B cell (primary cell): ENCODE measurements at places on chromosomes 13 and 19.
A peak's percentile ranks its signal among the peaks of the same experiment; 100 is the strongest.

- no peak for DNase-seq
Observed at GRCh38 chr13:76012091-76012721, 376.1 kb downstream of the LMO7 start.

DNA sequence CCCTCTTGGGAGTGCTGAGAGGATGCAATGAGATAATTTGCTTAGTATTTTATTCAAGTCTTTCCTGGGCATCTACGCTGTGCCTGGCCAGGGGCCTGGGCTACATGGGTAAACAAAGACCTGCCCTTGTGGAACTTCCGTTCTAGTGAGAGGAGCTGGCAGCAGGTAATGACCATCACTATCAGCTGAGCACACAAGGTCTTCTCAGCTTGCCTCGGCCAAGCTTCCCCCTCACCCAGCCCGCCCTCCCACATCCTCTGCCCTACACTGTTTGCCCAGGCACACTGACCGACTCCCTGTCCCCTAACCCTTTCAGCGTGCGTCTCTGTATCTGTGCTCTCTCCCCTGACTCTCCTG lies 8.6 kb upstream of the FKRP start:
- no peak for DNase-seq

- no peak for DNase-seq
Observed at GRCh38 chr13:45615501-45616101, at the start of gene ERICH6B. Gene ERICH6B (minus strand): TSS chr13:45615739. CDS start chr13:45597005, 18,734 bp downstream.

- no peak for DNase-seq
Observed at GRCh38 chr19:54654447-54655321, 8.1 kb upstream of the LILRB4 start.

GRCh38 chr19:16637535-16637934 lies 9.5 kb upstream of the MED26 start:
- no peak for DNase-seq

GRCh38 chr19:15247107-15248014 lies 15.1 kb upstream of the EPHX3 start:
- DNase-seq: no peak

DNA sequence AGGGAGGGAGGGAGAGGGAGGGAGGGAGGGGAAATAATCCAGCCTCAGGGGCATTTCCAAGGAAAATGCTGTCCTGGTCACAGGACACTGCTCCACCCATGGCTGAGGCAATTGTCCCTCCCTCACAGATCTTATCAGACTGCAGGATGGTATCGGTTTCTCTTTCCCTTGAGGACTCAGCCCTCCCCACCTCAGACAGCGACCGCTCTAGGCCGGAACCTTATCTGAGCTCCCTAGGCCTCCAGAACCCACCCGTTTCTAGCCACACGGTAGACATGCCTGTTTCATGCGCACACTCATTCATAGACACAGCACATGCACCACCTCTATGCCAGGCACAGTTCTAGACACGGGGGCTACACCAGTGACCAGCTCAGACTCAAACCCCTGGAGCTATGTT lies 10.0 kb upstream of the IZUMO2 start:
- no peak for DNase-seq

GRCh38 chr13:113349050-113349449 lies 14.9 kb downstream of the GRTP1 start:
- no peak for DNase-seq

DNA sequence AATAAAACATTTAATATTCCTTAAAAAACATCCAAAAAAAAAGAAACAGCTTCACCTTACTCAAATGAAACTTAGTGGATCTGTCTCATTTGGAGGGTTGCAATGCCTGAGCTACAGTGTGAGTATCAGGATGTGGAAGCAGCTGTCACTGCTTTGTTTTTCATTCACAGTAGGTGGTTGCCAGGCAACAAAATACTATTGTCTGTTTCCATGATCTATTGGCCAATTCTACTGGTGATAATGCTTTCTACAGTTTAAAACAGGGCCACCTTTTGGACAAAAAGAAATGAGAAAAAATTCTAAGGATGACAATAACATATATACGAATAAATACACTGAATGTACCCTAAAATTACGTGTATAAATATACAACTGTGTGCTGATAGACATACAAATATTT lies 3.0 kb downstream of the ENOX1 start:
- DNase-seq: no peak

- no peak for DNase-seq
Observed at GRCh38 chr19:16620018-16620417, 8.0 kb downstream of the MED26 start.

- no peak for DNase-seq
Observed at GRCh38 chr13:36639610-36640009, 34.2 kb upstream of the SERTM1 start.

DNA sequence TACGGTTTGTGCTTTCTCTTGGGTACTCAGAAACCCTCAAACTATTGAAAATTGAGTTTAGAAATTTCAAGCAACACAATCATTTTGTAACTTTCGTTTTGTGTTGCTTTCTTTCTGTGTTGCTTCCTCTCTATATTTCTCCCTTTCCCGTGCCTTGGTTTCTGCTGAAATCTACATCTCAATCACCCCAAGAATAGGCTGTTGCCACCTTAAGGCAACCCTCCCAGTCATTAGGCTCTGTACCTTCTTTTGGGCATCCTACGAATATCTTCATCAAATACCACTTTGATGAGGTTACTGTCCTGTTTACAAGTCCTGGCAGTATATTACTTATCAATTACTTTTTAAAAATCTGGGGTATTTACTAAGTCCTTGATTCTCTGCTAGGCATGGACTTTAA lies 621.6 kb downstream of the GPC6 start:
- no peak for DNase-seq

GRCh38 chr13:33367926-33368325 lies 82.4 kb upstream of the STARD13 start:
- DNase-seq: peak; percentile 57

DNA sequence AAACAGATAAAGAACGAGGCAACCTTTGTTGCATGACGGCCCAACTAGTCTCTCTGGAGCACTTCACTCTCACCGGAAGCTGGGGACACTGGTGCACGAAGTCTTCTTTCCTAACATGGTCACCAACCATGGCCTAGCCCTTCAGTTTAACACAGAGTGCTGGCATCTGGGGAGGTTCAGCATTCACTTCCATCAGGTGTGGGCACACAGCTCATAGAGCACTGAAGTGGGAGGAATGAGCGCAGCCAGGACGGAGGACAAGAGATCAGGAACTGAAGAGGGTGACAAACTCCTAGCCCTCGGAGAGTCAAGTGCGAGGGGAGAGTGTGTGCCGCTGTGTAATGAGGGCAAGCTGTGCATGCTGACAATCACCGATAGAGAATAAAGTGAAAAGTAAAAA lies 92.4 kb downstream of the CDADC1 start:
- DNase-seq: no peak

DNA sequence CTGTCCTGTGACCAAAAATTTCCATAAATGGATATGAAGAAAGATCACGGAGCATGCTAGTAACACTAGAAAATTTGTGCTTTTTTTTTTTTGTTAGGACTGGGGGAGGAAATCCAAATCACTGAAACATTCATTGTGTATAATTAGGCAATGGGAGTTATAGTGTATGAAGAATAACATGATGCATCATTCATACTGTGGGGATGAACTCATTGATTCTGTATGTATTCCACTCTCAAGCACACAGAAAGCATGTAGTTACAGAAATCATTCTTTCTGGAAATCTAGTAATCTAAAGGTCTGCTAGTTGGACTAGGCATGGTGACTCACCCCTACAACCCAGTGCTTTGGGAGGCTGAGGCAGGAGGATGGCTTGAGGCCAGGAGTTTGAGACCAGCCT lies 749.7 kb downstream of the DIAPH3 start:
- DNase-seq: no peak

DNA sequence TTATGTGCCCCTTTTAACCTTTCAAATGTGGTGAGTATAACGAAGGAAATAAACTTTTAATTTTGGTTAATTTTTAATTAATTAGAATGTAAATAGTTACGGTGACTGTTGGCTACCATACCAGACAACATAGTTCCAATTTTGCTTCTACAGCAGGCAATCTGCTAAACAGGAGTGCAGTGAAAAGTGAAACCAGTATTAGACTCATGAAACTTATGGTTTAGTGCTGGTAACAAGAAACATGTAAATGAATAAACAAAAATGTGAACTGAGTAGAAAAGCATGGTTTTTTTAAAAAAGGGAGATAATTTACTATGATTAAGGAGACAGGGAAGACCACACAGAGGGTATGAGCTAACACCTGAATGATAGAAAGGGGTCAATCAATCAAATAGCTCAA lies 478.4 kb downstream of the PCDH9 start:
- no peak for DNase-seq

GRCh38 chr13:50679321-50679720 lies 164.2 kb downstream of the DLEU7 start:
- DNase-seq: no peak

DNA sequence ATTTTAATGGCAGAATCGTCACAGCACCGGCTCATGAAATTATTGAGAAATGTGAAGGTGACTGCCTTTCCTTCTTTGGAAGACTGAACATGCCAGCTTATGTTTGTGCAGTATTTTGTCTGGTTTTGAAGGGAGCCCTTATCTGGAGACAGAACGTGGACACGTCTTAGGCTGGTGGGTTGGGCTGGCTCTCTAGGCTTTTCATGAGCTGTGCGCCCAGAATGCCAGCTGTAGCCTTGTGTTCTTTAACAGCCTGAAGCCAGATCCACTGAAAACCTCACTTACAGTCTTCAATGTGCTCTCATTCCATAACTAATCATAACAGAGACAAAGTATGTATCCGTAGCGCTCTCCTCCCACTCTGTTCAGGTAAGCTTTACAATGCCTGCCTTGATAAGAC lies 184.4 kb upstream of the HTR2A start:
- DNase-seq: no peak

DNA sequence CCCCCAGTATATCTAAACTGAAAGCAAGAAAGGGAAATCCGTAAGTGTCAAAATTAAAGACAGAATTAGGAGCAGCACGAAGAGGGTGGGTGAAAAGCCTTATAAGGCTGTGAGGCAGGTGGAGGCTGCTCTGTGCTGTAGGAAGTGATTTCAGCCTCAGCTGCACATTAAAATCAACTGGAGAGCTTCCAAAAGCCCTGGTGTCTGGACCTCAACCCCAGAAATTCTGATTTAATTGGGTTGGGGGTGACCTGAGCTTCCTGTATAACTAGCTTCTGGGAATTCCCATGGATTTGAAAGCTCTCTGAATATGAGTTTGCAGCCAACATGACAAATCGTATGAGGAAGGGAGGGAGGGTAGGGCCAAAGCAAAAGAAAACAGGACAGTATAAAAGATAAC lies 242.4 kb upstream of the TMTC4 start:
- no peak for DNase-seq

DNA sequence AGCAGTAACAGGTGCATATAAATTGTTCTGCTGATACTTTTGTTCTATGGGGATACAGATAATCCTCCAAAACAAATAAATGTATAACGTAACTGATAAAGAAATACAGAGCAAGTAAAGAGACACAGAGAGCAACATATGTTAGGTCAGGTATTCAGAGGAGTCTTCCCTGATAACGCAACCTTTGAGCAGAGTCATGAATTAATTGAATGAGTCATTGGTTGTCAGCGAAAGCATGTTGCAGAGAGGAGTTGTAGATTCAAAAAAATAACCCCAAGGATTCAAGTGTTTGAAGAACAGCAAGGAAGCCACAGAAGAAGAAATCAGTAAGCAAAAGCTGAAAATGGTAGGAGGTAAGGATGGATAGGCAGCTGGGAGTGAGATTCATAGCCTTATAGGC lies 245.2 kb downstream of the TBC1D4 start:
- DNase-seq: no peak

- DNase-seq: no peak
Observed at GRCh38 chr19:38870612-38871011, 7.5 kb downstream of the RINL start.

DNA sequence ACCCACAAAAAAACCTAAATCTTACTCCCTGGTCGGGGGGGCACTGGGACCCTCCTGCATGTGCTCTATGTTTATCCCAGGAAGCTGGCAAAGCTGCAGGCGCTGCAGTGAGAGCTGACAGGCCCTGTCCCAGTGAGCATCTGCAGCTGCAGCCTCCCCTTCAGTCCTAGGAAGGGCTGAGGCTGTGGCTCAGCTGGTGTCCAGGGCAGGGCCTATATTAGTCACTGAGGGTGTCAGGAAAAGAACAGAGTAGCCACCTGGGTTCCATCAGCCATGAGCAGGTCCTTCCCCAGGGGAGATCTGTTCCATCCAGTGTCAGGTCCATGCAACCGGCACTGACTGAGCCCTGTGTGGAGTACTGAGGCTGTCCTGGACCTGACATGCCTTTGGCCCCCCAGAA lies 120.5 kb downstream of the TNFRSF19 start:
- no peak for DNase-seq

DNA sequence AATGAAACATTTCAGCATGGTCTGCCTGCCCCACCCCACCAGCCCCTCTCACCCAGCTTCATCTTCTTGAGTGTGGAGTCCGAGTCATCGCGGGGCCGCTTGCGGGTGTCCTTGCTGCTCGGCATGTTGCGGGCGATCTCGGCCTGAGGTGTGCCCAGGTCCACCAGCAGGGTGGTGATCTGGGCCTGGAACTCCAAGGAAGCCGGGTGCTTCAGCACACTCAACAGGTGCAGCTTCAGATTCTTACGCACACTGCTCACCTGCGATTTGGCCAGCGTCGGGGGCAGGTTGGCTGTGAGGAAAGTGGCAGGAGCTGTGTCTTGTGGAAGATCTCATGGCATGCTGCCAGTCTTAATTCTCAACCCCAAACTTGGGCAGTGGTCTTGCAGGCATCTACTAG lies 20.7 kb downstream of the SYMPK start:
- no peak for DNase-seq

DNA sequence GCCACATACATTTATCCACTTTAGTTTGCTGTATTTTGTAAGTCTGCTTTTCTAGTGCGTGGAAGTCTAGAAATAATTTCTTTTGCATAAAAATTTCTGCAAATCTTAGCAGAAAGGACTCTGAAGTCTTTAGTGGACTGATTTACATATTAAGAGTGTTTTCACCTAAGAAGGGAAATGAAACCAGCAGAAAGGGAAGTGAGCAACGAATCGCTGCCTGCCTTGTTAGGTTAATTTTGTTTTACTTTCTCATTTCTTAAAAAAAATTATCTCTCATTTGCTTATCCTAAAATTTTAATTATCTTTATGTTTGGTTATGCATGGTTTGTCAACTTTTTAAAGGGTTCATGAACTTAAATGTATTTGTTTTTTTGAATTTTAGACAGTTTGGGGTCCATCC lies 767 bp upstream of the GPR18 start:
- DNase-seq: peak; percentile 85

DNA sequence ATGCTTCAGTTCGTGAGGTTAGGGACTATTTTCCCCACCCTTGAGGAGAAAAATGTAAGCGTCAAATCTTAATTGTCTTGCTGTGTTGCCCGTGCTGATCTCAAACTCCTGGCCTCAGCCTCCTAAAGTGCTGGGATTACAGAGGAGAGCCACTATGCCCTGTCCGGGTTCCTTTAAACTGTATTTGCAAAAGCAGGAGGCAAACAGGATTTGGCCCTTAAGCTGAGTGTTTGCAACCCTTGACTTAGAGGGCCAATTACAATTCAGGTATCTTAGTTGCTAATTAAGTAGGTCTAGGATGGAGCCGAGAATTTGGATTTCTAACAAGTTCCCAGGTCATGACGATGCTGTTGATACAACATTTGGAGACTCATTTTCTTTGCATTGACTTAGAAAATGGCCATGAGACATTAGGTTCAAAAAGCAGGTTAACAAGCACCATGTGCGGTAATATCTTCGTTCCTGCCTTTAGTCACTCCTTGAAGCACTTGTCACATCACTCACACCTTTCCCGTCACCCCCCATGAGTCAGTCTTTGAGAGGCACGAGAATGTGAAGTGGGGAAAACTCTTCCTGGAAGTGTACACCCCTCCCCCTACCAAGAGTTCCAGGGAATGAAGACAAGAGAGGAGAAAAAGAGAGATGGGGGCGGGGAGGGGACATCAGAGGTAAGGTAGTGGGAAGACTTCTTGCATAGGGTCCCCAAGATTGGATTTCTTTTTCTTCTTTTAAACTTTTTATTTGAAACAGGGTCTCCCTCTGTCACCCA lies 2.6 kb downstream of the NAPSA start:
- no peak for DNase-seq
